HEK293T (cell line): ENCODE measurements at places on chromosomes 11 and 22.

DNA sequence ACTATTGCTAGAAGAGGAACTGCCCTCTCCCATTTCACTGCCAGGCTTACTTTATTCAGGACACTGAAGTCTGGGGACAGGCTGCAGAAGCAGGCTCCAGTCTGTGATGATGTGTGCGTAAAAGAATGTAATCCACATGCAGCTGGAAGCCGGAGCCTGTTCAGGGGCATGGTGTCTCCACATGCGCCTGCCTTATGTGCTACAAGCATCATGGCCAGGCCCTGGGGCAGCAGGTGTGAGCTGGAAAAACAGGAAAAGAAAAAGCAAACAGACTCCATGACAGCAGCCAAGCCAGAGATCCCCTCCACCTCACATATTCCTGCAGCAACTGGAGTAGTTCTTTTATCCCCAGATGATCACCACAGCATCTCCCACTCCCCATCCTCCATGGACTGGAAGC is 33.4 kb downstream of the ARFGAP2 start:
- DNase-seq, result no peak

DNA sequence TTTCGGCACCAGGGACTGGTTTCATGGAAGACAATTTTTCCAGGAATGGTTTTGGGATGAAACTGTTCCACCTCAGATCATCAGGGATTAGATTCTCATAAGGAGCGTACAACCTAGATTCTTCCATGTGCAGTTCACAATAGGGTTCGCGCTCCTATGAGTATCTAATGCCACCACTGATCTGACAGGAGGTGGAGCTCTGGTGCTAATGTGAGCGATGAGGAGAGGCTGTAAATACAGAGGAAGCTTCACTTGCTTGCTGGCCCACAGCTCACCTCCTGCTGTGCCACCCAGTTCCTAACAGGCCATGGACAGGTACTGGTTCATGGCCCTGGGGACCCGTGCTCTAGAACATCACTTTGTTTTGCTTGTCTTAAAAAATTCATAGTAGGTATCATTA is 41.8 kb upstream of the AMPD3 start:
- no peak for DNase-seq

GRCh38 chr11:116454020-116454645 is 318.7 kb downstream of the BUD13 start:
- peak; percentile 69 for DNase-seq

- no peak for DNase-seq
Observed at GRCh38 chr11:87942786-87943185, 232.5 kb downstream of the RAB38 start.

DNA sequence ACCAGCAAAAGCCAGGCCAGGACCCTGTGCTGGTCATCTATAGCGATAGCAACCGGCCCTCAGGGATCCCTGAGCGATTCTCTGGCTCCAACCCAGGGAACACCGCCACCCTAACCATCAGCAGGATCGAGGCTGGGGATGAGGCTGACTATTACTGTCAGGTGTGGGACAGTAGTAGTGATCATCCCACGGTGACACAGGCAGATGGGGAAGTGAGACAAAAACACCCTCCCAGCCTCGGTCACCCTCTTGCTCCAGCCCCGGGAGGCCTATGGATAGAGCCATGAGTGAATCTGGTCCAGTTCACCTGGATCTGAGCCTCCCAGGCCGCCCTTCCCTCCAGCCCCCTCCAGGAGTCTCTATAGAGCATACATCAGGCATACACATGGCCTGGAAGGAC is 115.2 kb upstream of the IGLL5 start:
- no peak for DNase-seq

GRCh38 chr11:43998308-43998707 is 49.5 kb upstream of the ACCSL start:
- DNase-seq, result no peak

- DNase-seq, result no peak
Observed at GRCh38 chr11:73205661-73206343, 12.3 kb upstream of the P2RY2 start.

DNA sequence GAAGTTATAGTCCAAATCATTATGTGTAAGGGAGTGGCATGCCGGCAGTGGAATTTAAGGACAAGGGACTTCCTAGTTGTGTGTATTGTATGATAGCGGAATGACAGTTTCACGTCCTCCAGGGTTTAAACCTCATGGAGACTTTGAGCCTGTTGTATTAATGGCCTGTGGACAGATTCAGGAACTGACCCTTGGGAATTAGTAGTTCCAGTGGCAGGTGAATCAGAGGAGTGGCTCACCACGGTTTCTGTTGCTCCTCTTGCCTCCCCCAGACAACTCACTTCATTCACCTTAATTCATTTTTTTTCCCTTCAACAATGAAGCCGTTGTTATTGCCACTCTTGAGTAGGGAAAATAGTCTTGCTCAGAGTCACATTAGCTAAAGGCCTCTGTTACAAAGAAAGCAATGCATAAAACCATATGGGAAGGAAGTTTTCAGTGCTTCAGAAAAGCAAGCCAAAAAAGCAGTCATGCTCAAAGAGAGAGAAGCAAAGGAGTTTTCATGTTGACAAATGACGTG is 22.6 kb downstream of the AMOTL1 start:
- no peak for DNase-seq

GRCh38 chr11:121425828-121426227 is 26.3 kb upstream of the SORL1 start:
- DNase-seq, result no peak

GRCh38 chr11:6599449-6599848 is 4.0 kb downstream of the RRP8 start:
- no peak for DNase-seq

GRCh38 chr11:19677381-19678080 is 35.1 kb upstream of the NAV2 start:
- DNase-seq, result no peak

- no peak for DNase-seq
Observed at GRCh38 chr11:71999362-71999761, 653 bp downstream of the IL18BP start.

DNA sequence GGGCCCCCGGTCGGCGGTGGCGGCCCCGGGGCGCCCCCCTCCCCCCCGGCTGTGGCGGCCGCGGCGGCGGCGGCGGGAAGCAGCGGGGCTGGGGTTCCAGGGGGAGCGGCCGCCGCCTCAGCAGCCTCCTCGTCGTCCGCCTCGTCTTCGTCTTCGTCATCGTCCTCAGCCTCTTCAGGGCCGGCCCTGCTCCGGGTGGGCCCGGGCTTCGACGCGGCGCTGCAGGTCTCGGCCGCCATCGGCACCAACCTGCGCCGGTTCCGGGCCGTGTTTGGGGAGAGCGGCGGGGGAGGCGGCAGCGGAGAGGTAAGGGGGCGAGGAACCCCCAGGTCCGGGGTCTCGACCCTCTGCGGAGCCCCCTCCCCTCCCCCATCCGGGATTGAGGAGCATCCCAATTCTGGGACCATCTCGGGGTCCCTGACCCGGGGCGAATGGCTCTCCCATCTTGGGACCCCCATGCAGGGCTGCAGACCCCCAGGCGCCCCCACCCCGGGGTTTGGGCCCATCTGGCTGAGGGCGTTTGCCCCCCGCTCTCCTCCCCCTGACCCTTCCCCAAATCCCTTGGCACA is 431 bp downstream of the KMT2A start:
- peak; percentile 27 for DNase-seq

GRCh38 chr11:17393472-17393871 is 5.0 kb upstream of the KCNJ11 start:
- no peak for DNase-seq

GRCh38 chr22:46500201-46500600 is 37.2 kb downstream of the CELSR1 start:
- DNase-seq, result peak; percentile 53

GRCh38 chr22:48238966-48239365 is 1476.5 kb downstream of the TBC1D22A start:
- DNase-seq, result no peak

DNA sequence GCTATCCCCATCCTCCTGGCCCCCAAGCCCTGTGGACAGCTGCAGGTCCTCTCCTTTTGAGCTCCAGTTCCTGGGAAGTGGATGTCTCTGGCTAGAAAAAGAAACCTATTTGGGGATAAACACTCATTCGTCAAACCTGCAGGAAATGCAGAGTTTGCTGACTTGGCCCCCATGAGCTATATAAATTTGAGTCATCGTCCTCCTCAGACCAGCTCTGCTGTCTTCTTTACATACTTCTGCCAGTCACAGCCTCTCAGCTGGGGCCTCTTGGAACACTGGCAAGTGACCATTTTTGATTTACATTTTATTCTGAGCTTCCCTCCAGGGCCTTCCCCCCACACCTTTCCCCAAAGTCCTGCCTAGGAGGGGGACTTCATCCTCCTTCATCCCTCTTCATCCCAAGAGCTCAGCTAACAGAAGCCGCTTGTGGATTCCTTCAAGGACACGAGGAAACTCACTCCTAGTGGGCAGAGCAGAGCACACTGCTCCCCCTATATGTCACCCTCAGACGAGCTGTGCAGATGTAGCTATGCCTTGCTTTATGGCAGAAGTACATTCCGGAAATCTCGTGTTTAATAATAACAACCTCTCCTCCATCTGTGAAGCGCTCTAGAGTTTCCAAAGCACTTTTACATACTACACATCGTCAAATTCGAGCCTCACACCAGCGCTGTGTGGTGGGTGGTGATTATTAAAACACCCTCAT is 131.8 kb downstream of the FEZ1 start:
- no peak for DNase-seq

GRCh38 chr11:128933481-128934178 is 9.0 kb downstream of the TP53AIP1 start:
- DNase-seq, result no peak

GRCh38 chr22:35069541-35069940 is 3.6 kb downstream of the ISX start:
- DNase-seq, result no peak

DNA sequence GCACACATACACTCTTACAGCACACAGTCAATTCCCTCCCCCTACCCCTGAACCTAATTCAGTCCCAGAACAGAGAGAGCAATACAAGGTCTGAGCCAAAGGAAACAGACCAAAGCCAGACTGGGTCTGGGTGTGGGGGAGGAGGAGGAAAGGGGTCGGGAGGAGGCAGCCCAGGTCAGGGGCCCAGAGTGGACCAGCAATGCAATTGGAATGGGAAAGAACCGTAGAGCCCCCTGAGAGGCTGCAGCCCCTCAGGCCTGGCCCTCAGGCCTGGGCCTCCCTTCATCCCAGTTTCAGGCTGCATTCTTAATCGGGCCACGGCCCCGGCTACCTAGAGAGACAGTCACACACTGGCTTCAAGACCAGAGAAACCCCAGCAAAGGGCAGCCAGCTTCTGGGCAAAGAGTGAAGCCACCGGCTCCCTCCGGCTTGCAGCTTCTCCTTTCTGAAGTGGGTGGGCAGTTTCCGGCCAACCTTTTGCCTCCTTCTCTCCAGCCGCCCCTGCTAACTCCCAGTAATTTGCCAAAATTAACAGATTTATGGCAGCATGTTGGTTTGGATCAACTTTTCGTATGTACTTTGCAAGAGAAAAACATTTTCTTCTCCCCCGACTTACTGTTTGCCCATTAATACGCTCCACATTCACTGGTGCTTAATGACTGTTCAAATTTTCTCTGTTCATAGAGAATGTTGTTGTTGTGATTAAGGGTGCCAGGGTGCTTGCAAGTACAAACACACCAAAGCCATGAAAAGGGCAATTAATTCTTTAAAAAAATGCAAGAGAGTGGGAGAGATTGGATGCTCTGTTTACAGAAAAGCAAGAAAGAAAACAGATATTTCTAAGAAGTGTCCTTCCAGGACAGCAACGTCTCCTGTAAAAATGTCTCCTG is 488.3 kb downstream of the MN1 start:
- DNase-seq, result no peak

DNA sequence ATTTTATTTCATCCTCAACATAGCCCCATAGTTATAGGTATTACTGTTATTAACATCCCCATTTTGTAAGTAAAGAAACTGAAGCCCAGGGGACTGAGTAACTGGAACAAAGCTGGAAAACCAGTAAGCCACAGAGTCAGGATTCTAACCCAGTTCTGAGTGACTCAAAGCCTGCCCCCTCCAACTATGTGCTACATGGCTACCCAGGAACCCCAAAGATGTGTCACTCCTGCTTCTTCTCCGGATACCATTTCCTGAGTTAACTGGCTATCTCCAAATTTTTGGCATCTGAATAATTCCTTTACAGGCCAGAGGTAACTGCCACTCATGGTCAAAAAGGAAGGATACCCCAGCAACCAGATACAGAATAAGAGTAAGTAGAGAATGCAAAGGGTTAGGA is 43.6 kb downstream of the TENM4 start:
- DNase-seq, result no peak

DNA sequence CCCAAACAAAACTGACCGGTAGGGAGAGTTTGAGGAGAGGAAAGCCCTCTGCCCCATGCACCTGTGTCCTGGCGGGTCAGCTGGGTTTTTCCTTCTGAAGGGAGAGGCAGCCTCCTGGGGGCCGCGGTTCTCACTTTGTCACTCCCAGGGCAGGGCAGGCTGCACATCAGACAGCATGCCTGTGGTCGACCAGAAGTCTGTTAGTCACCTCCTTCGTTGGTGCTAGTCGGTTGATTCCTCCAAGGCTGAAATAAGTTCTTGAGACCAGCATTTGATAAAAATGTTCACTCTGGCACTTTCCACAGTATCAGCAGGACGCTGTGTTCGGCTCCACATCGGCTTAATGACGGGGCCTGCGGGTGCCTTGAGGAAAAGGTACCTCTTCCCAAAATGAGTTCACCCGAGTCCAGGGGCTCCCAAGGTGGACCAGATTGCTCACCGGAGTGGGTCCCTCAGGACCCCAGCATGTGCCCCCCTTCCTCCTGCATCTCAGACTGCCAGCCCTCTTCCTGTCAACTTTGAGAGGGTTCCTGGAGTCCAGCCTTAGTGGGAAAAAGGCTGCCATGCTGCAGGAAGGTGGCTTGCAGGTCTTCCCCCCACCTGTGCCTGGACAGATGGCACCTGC is 373.7 kb upstream of the B3GAT1 start:
- no peak for DNase-seq

GRCh38 chr11:67281552-67282150 is 7.5 kb upstream of the ANKRD13D start:
- no peak for DNase-seq

GRCh38 chr11:94245121-94245520 is 59.3 kb upstream of the IZUMO1R start:
- DNase-seq, result no peak

GRCh38 chr11:85886089-85887056 is 31.2 kb downstream of the CCDC83 start:
- no peak for DNase-seq

- DNase-seq, result no peak
Observed at GRCh38 chr11:115126092-115126491, 378.1 kb downstream of the CADM1 start.

GRCh38 chr11:121437018-121437685 is 15.0 kb upstream of the SORL1 start:
- DNase-seq, result no peak

DNA sequence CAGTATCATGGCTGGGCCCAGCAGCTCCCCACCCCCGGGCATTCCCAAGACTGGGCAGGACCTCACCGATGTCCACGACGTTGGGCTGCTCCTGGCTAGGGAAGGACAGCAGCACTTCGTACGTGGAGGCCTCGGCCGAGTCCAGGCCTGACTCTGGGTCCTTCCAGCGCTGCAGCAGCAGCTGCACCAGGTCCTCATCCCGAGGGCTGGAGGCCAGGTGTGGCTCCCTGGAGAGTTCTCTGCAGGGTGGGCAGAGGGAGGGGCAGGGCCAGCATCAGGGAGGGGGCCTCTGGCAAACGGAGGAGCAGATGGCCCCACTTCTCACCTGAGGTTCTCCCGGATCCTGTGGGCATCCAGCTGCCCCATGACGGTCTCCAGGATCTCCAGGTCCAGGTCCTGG is 341 bp downstream of the NAALADL1 start:
- DNase-seq, result no peak

- DNase-seq, result no peak
Observed at GRCh38 chr11:88404932-88405710, 67.6 kb upstream of the CTSC start.
